ENCODE measurements at places on chromosomes 7 and 10.

DNA sequence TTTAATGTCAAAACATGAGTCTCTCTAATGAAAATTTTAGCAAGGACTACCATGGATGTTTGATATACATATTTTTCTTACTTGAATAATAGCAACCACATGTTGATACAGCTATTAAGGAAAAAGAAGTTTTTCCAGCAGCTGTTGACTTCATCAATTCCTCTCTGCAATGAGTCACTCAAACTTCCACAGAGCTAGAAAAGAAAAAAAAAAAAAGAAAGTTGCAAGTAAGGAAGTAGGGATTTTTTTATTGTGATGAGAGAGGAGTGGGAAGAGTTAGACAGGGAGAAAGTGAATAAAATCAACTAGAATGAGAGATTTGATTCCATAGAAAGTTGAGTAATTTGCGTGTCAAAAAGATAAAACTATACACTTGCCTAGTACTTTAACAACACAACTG lies 46.2 kb downstream of the CAV1 start:
- no peak for DNase-seq

DNA sequence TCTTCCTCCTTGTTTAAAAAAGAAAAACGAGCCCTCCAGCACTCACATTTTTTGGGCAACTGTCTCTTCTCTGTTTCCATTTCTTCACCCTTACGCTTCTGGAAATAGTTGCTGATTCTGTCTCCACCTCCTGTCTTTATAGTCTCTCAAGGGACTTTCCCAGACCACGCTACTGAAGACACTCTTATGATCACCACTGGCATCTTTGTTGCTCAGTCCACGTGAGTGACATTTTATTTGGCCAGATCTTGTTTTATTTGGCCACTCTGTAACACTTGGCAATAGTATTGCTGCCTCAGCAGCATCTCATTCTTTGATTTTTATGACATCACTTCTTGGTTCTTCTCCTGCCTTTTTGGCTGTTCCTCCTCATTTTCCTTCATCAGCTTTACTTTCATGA lies 21.6 kb upstream of the NME8 start:
- no peak for DNase-seq

DNA sequence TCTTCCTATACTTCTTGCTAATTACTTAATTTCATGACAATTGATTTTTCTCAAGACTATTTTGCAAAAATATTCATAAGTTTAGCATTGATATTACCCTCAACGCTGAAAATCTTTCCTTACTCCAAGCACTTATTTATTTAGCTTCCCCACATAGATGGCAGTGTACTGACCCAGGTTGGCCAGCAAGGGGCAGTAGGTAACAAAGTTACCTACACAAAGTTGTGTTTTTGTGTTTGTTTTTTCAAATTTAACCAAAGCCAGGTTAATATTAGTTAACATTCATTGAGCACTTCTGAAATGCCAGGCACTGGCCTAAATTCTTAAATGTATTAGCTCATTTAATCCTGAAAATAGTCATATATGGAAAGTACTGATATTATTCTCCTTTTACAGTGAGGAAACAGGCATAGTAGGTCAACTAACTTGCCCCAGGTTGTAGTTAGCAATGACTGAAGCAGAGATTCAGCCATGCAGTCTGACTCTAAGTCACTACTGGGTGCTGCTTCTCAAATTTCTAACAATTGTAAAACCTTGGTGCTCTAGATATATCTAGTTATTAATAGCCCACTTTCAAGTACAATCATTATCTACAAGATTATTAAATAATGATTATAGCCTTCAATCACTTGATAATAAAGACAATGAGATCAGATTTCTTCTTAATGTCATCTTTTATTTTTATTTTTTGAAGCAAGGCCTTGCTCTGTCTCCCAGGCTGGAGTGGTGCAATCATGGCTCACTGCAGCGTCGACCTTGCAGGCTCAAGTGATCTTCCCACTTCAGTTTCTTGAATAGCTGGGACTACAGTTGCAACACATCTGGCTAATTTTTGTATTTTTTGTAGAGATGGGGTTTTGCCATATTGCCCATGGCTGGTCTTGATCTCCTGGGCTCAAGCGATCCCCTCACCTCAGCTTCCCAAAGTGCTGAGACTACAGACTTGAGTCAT lies 5.8 kb upstream of the GGCT start:
- no peak for DNase-seq

- DNase-seq: no peak
Measured at GRCh38 chr10:43121444-43121843, 16.8 kb upstream of the CSGALNACT2 start.

GRCh38 chr7:151449990-151450389 lies 10.0 kb upstream of the CRYGN start:
- no peak for DNase-seq

GRCh38 chr10:117226813-117227451 lies 14.0 kb upstream of the SLC18A2 start:
- peak; percentile 13 for DNase-seq

DNA sequence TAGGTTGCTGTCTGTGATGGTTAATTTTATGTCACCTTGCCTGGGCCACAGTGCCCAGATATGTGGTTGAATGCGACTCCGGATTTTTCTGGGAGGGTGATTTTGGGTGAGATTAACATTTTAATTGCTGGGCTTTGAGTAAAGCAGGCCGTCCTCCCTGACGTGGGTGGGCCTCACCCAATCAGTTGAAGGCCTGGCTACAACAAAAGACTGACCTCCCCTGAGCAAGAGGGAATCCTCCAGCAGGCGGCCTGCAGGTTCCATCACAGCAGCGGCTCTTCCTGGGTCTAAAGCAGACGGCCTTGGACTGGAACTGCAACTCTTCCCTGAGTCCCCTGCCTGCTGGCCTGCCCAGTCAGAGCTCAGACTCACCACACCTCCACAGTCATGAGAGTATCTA lies 114.2 kb downstream of the SFMBT2 start:
- DNase-seq: no peak

- no peak for DNase-seq
Measured at GRCh38 chr7:47304727-47305719, 276.9 kb downstream of the TNS3 start.

Data from midbrain (tissue), 1 donor.